ENCODE measurements at places on chromosomes 1 and 21. TPM values are rescaled to one million over a fixed set of nuclear protein-coding genes. Genes with fewer than 3 reads are reported as not detected.

PTBP2 gene
- total RNA-seq, result 50.6 TPM

LCE3B gene
- total RNA-seq, result not detected

C1QC gene
- 35.3 TPM for total RNA-seq

G0S2 gene
- total RNA-seq, result 1.7 TPM

PCP4L1 gene
- 81.2 TPM for total RNA-seq

GALNT2 gene
- 34.2 TPM for total RNA-seq

NT5C1A gene
- 5.4 TPM for total RNA-seq

SIK1 gene
- 4.7 TPM for total RNA-seq

ZNF687 gene
- 14.1 TPM for total RNA-seq

SEMA4A gene
- 8.2 TPM for total RNA-seq

LCE1B gene
- total RNA-seq, result not detected

GSTM1 gene
- 28.5 TPM for total RNA-seq

TMEM240 gene
- 12.3 TPM for total RNA-seq

PODN gene
- total RNA-seq, result 4.2 TPM

OR2T29 gene
- not detected for total RNA-seq

ESRRG gene
- total RNA-seq, result 42.7 TPM

SRSF10 gene
- total RNA-seq, result 109 TPM

IL19 gene
- total RNA-seq, result not detected

CACYBP gene
- total RNA-seq, result 205 TPM

GUCA2B gene
- total RNA-seq, result not detected

OPTC gene
- total RNA-seq, result not detected

GJA5 gene
- 27.5 TPM for total RNA-seq

PLEKHG5 gene
- 19.6 TPM for total RNA-seq

CALML6 gene
- 0.83 TPM for total RNA-seq

DYRK3 gene
- 10.2 TPM for total RNA-seq

SAMSN1 gene
- 9.4 TPM for total RNA-seq

HMCN1 gene
- 20.0 TPM for total RNA-seq

CLCNKB gene
- 0.40 TPM for total RNA-seq

GNAT2 gene
- total RNA-seq, result 0.33 TPM

SERTAD4 gene
- 7.6 TPM for total RNA-seq

CD48 gene
- 9.4 TPM for total RNA-seq

SNIP1 gene
- 12.9 TPM for total RNA-seq

S100A7 gene
- total RNA-seq, result not detected

ACAP3 gene
- total RNA-seq, result 70.6 TPM

SV2A gene
- total RNA-seq, result 31.3 TPM

PCAT6 gene
- not detected for total RNA-seq

TSPAN1 gene
- total RNA-seq, result 0.50 TPM

ATP6V1G3 gene
- not detected for total RNA-seq

Data from spinal cord (tissue), 10 donors.